CD4-positive, alpha-beta memory T cell (primary cell): ENCODE measurements at places on chromosomes 7 and 10.

DNA sequence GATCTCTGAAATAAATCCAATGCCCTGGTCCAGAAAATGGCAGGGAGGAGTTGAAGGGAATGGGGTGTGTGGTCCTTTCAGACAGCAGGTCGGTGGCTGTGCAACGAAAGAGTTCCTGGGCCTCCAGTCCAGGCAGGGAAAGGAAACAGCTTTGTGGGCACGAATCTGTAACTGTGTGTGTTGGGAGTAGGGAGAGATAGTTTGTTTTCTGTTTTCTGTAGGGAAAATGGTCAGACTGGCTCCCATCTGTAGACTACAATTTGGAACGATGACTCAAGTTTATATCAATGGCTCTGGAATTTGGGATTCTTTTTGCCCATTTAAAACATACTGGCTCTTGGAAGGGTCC, 2.6 kb upstream of the HOXA9 start:
- DNase-seq: no peak

- no peak for DNase-seq
Observed at GRCh38 chr10:125025341-125025740, 83.4 kb downstream of the ZRANB1 start.

GRCh38 chr10:128808921-128809440, 658.1 kb upstream of the MGMT start:
- DNase-seq: no peak

DNA sequence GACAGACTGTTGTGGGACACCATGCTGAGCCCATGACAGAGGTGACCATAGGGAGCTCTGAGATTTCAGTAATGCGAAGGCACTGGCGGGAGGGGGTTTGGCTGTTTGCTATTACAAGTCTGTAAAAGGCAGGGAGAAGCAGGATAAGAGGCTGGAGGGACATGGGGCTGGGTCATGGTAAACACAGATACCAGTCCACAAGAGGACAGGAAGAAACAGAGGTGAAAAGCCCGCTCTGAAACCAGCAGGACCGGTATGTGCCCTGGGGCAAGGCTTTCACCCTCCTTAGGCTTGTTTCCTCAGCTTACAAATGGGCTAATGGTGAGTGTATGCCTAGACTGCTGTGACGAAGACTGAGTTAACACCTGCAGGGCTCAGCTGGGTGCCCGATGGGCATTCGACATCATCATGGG, 34.1 kb downstream of the ANXA11 start:
- DNase-seq: no peak

- DNase-seq: no peak
Observed at GRCh38 chr10:12797471-12798262, 203.8 kb downstream of the CCDC3 start.
